Left cardiac atrium (tissue), 4 donors: ENCODE measurements at places on chromosomes 6 and 20. TPM values are rescaled to one million over a fixed set of nuclear protein-coding genes. Genes with fewer than 3 reads are reported as not detected.

DNA sequence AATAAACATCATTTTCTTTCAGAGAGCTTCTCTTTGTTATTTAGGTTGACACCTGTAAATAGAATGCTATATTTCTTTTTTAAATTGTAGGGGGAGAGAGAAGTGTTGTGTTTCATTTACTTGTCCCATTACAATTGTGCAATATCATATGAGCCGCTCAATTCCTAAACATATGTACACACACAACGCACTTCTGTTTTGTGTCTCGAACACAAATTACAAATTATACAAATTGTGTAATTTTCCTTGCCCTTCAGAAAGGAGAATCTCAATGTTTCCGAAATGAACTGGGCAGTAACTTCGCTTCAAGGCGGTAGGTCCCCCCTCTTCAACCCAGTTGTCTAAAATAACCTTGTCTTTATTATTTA is 2.6 kb upstream of the ABT1 start:
- no peak for DNase-seq

OPN5 gene
- total RNA-seq, result not detected

GRCh38 chr6:13215390-13215789 is 112.9 kb downstream of the TBC1D7 start:
- no peak for DNase-seq

BICRAL gene
- 10.0 TPM for total RNA-seq

- peak; percentile 89 for DNase-seq
These were observed 12.4 kb upstream of the CCN5 start for GRCh38 chr20:44702776-44703175.

DNA sequence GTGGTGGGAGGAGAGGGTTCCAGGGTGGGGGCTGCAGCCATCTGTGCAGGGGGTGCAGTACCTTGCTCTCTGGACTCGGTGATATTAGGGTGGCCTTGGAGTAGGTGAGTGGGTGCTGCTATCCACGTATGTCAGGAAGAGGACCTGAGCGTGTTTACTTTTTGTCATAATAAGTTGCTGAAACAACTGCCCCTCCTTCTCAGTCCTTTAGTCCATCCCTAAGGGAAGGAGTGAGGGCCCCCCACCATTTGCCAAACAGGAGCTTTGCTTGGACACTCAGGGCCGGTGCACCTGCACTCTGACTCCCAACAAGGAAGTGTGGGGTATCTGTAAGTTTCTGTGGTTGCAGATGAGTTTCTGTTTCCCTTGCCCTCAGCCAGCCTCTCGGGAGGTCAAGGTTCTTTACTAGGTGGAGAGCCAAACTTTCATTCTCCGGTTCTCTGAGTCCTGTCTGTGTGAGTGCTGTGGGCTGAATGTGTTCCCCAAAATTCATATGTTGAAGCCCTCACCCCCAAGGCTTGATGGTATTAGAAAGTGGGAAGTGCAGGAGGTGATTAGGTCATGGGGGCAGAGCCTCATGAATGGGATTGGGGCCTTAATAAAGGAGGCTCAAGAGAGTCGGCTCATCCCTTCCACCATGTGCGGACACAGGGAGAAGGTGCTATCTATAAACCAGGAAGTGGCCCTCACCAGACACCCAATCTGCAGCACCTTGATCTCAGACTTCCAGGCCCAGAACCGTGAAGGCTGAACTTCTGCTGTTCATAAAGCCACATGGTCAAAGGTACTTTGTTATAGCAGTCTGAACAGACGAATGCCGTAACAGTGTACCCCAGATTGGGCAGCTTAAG is 19.6 kb upstream of the CCR6 start:
- no peak for DNase-seq

DNA sequence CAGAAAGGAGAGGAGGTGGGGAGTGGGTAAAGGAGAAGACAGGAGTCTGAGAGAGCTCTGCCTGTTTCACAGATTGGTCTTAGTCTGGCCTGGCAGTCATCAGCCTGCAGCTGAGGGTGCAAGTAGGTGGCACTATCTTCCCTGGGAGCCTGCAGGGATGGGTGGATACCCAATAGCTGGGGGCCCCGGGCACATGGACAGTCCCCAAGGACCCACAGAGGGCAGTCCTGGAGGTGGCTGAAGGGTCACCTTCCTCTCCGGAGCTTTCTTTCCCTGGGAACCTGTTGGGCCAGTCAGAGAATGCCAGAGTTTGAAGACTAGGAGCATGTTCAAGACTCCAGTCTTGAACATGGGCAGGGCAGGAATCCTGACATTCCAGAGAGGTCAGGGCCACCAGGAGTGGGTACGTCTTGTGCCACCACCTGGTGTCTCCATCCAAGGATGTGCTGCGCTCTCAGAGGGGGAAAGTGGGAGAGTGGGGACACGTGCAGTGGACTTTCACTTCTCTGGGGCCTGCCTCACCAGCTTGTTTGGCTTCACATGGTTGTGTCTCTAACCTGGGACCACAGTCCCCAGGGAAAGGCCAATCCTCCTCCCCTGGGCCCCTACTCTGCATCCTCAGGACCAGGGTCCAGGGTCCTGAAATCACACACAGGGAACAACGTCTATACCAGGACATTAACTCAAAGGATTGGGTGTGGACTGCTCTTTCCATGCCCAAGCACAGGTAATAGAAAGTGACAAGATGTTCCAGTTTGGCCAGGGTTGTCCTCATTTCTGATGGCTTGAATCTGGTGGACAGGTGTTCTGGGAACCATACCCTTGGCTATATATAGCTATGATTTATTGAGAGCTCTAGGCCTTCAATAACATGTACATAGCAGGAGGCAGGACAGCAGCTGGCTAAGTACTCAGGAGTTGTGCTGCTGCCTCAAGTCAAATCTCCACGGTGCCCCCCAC is 18.0 kb downstream of the AARS2 start:
- DNase-seq, result no peak

LINC00237 gene
- total RNA-seq, result not detected

DNA sequence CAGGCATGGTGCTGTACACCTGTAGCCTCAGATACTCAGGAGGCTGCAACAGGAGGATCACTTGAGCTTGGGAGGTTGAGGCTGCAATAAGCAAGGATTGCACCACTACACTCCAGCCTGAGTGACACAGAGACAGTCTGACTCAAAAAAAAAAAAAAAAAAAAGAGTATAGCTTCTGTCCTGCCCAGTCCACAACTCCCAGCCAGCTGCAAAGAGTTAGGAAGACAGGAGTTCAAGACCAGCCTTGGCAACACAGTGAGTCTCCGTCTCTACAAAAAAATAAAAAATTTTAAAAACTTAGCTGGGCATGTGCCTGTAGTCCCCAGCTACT is 28.3 kb upstream of the TLDC2 start:
- DNase-seq, result no peak

DNA sequence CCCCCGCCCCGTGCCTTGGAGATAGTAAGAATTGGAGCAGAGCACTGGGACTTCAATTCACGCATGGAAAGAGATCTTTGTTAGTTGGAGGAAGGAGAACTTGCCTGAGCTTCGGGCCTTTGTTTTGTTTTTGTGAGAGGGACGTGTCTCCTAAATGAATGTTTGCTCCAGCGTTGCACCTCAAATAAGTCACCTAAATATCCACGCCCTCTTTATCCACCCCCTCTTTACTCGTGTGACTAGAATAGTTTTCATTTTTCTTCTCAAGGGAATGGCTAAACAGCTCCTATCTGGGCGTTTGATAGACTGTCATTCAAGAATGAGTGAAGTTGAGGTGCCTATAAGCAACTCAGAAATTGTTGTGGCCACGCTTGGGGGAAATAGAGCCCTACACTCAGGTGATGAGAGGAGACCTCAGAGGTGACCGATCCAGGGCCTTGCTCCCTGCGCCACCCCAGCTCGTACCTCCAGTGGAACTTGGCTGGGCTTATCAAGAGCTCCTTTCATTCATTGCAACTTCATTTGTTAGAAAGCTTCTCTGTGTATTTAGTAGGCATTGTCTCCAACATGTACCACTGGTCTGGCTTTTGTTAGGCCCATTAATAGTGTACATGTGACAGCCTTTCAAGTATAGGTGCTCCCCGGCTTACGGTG is 861 bp downstream of the PCMTD2 start:
- no peak for DNase-seq

GRCh38 chr6:6494677-6495076 is 93.8 kb upstream of the LY86 start:
- peak; percentile 62 for DNase-seq

- no peak for DNase-seq
These were observed 157.0 kb downstream of the GJA1 start for GRCh38 chr6:121592261-121592935.

PCIF1 gene
- total RNA-seq, result 27.6 TPM

FAM83C gene
- total RNA-seq, result not detected

DNA sequence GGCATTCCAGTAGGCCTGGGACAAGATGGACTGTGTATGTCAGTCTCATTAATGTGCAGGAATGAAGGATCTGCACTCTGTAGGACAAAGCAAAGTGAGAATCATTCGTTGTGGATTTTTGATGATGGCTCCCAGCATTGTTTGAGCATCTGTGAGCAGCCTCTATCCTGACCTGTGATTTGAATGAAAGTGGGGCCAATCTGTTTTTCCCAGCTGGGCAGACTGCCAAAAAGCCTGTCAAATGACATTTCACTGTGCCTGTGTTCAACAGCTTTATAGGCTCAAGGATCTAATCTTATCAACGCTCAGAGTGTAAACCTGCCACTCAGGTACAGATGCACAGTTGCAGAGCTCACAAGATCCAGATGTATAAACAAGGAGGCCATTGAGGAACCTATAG is 86.7 kb upstream of the SYNDIG1 start:
- no peak for DNase-seq

DNA sequence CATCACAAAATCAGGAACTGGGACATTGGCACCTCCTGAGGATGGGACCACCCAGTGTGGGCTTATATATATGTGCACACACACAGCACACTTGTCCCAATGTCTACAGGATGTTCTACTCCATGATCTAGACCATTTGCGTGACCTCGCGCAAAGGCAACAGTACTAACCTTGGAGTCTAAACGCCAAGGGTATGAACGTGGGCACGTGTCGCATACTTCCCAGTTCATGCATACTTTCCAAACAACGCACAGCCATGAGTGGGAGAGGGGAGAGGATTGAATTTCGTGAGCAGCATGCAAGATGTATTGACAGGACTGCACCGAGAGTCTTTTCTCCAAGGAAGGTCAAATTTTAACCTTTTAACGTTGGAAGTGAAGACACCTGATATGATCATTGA is 214.2 kb upstream of the QKI start:
- no peak for DNase-seq

GRCh38 chr20:12345978-12346377 is 428.3 kb downstream of the BTBD3 start:
- no peak for DNase-seq

DNA sequence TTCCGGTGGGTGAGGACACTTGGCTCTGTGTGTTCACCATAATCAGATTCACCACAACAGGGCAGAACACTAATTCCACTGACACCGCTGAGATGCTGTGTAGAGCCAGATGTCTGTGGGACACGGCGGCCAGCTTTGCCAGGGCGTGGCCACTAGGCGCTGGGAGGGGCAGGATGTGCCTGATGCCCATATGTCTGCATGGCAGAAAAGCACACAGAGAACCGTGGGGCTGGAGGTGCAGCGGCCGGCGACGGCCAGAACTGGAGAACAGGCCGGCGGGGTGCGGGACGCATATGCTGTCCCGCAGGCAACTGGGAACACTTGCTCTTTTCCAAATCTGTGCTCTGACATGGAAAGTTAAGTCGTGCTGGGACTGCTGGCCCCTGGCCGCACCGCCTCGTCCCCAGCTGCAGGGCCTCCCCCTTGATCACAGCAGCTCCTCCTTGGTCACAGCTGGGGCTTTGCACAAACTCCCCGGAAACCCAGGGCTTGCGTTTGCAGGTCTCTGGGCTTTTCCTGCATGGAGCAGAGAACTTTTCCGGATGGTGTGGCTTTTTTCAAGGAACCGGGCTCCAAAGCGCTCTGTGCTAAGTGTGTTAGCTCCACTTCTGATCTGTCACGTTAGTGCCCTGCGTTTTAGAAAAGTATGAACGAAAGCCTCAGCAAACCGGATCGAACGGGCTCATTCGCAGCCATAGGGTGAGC is 31.1 kb downstream of the NTSR1 start:
- DNase-seq, result peak; percentile 41

DNA sequence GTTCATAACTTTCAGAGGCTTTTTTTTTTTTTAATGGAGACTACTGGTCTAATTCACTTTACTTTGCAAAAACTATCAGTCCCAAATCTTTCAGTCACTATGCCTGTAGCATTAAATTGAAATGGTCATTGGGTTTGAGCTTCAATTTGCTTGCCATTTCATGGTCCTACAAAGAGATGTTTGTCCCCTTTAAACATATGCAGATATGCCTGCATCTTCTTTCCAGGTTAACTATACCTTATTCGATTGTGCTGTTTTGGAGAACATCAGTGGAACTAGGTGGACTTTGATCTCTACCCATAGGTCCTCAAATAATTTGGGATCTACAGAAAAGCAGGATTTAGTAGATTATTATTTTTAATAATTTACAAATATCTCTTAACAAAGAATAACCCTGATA is 4.6 kb downstream of the POU3F2 start:
- DNase-seq, result no peak

- no peak for DNase-seq
These were observed 382.5 kb downstream of the EPHA7 start for GRCh38 chr6:93036835-93037234.

DNA sequence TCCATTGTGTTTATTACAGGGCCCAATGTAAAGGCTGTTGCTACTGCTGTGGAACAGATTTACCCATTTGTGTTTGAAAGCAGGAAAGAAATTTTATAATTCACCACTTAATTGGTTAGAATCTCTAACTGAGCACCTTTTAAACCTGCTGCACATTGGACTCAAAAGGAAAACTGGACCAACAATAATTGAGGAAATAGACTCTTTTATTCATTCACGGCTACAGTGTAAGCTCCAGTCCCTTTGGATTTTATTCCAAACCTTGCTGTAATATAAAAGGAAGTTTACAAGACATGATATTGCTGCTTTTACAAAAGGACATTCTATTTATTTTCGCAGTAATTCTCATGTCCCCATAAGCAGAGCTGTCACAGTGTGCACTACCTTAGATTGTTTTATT is 33.9 kb downstream of the TBPL1 start:
- DNase-seq, result no peak

GRM4 gene
- not detected for total RNA-seq

UBE2C gene
- 1.6 TPM for total RNA-seq

POM121L2 gene
- not detected for total RNA-seq

DNA sequence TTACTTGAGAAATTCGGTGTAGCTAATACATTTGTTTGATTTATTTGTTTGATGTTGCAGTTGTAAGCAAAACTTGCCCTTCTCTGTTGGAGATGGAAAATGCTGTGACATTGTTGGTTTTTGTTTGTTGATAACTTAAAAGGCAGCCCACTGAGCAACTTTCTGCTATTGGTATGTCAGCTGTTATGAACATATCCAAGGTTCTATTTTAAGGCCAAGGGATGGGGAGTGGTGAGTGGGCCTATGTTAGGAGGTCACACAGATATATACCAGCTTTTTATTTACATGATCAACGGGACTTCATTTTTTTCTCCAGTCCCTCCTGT is 5.7 kb downstream of the QKI start:
- DNase-seq, result no peak
